Stimulated activated CD8-positive, alpha-beta memory T cell treated with anti-CD3 and anti-CD28 coated beads, Interleukin-4, amount 100 ng/mL, for 4 hours (primary cell): ENCODE measurements at places on chromosomes 3 and 15.

- no peak for DNase-seq
Observed at GRCh38 chr15:89851673-89852341, 37.2 kb upstream of the ANPEP start.

- DNase-seq, result no peak
Observed at GRCh38 chr3:119891944-119892721, 110.2 kb downstream of the NR1I2 start.

GRCh38 chr15:35926007-35926380 lies 380.0 kb upstream of the DPH6 start:
- no peak for DNase-seq

DNA sequence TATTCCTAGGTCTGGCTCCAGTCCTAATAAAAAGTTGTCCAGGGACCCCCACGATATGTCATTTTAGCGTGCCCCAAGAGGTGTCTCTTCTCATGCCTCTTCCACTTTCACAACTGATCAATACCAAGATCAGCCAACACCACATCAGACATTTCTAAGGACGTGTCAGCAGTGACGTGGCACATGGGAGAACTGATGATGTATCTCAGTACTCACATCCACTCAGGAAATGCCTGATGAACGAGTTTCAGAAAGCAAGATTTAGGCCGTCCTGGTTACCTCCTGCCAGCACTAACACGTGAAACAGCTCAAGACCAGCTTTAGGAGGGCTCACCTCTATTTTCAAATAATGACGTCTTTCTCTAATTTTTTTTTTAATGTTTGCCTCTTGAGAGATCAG lies 19.6 kb downstream of the VGLL4 start:
- peak; percentile 13 for DNase-seq

DNA sequence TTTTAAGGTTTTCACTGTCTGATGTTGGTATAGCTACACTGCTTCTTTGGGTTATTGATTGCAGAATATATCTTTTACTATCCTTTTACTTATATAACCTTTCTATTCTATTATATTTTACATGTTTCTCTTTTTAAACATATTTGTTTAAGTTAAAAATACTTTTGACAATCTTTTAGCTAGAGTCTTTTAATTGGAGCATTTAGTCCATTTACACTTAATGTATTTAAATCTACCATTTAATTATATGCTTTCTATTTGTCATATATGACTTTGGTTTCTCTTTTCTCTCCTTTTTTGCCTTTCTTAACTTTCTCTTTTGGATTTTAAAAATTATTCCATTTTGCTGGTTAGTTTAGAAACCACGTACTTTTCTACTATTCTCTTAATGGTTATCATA lies 53.7 kb upstream of the PRR23C start:
- no peak for DNase-seq

DNA sequence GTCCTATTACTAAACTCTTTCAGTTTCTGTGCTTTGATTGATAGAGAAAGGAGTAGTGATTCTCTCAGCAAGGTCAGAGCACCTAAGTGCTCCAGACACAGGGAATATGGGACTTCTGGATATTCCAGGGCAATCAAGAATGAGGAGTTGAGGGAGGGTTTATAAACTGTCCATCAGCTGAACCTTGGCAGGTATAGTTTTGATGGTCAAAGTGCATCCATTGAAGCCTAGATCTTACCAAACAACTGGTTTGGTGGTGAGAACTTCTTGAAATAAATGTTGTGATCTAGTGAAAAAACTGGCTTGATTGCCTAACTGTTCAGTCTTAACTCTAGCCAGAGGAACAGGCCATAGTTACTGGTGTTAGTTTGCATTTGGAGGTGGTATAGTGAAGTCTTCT lies 207.0 kb upstream of the ONECUT1 start:
- no peak for DNase-seq

- no peak for DNase-seq
Observed at GRCh38 chr3:111639316-111639715, 44.2 kb upstream of the ZBED2 start.

DNA sequence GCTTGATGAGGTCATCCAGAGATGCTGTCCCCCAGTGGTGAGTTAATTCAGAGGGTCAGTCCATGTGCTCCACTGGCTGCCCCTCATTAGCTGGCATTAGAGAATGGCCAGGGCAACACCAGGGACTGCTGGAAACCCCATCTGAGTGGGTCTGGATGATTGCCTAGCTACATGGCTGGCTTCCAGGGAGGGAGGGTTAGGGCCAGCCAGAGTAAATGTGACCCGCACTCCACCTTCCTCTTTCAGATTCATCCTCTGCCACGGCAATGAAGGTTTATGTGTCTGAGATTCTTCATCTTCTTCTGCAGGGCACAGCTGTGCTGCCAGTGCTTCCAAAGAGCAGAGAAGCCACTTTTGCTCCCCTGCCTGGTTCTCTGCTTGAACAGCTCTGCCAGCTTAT lies 391.9 kb downstream of the OCA2 start:
- no peak for DNase-seq

DNA sequence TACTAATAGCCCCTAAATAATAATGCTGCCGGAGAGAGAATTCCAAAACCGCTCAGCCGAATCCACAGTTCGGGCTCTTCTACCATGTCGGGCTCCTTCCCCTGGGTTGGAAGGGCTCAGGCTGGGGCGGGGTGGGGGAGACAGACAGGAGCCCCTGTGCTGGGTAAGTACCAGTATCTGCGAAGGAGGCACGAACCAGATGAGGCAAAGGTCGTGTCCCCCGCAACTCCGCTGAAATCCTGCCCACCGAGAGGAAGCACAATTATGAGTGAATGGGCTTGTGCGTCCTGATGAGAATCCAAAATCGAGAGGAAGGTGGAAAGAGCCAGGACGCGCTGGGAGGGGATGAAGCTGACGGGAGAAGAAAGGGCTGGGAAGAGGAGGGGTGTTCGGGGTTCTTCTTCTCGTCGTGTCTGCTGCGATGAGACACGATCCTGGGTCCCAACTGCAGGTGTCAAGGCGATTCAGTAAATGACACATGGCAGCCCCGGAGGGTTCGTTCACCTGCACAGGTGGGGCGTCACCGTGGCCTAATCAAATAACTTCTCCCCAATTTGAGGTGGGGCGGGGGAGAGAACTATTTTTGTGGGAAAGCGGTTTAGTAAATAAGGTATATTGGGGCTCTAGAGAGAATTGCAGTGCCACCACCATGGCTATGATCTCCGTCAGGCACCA lies 707 bp upstream of the FAM81A start:
- DNase-seq, result no peak

GRCh38 chr3:142275856-142276255 lies 50.5 kb upstream of the GK5 start:
- no peak for DNase-seq

- no peak for DNase-seq
Observed at GRCh38 chr15:27088584-27089232, 117.7 kb downstream of the GABRG3 start.

DNA sequence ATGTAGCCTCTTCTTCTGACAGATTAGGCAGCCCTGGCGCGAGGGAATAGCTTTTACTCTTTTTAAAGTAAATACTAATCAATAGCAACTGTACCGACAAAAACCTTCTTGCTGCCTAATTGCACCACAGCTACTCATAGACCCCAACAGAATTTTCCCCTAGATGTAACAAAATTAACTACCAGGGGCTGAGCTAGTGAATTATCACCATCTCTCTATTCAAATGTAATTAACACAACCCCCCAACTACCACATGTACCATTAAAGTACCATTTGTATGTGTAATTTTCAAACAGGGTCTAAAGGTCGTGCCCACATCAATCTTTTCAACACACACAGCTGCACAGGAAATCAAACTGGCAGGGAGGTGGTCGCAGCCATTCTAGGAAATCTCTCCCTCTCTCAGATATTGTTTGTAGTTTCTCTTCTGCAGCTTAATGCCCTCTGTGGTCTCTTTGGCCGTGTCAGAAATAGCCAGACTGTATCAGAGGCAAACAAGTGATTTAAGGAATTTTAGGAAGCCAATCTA lies 322.9 kb downstream of the RORA start:
- no peak for DNase-seq

DNA sequence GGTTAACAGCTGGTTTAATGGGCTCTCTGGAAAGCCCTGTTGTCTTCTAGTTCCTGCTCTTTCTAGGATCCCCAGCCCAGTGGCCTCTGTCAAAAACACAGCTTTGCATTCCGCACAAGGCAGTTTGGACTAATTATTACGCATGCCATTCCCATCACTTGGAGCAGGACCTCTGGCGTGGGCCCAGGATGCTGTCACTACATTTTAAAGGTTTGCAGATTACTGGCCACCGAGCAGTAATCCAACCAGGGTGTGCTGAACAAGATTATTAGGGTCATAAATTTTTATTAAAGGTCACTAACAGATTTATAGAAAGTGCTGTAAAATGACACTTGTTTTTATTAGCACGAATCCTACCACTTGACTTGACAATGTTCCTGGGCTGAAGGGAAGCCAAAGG lies 143.6 kb upstream of the SLC6A11 start:
- no peak for DNase-seq

- no peak for DNase-seq
Observed at GRCh38 chr15:32096213-32096612, 65.9 kb downstream of the CHRNA7 start.

DNA sequence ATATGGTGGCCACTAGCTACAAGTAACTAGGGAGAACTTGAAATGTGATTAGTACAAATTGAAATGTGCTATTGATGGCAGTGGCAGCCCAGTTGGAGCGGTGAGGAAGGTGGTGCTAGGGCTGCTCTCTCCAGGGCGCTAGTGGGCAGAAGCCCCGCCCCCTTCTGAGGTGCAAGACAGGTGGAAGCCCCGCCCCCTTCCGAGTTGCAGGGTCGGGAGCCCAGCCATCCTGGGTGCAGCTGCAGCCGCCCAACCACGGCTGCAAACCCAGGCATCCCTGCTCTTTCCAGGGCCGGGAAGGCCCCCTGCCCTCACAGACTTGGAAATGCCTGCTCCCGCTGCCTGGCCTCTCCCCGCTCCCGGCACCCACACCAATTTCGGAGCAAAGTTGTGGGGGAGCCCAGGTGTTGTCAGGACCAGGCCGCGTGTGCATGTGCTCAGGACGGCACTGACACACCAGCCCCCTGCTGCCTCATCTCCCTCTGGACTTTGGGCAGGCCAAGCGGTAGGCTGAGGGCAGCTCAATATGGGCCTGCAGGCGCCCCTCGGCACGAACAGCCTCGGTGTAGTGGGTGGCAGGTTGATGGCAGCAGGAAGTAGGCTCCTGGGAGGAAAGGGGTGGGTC lies 10.0 kb downstream of the ATR start:
- DNase-seq, result no peak

DNA sequence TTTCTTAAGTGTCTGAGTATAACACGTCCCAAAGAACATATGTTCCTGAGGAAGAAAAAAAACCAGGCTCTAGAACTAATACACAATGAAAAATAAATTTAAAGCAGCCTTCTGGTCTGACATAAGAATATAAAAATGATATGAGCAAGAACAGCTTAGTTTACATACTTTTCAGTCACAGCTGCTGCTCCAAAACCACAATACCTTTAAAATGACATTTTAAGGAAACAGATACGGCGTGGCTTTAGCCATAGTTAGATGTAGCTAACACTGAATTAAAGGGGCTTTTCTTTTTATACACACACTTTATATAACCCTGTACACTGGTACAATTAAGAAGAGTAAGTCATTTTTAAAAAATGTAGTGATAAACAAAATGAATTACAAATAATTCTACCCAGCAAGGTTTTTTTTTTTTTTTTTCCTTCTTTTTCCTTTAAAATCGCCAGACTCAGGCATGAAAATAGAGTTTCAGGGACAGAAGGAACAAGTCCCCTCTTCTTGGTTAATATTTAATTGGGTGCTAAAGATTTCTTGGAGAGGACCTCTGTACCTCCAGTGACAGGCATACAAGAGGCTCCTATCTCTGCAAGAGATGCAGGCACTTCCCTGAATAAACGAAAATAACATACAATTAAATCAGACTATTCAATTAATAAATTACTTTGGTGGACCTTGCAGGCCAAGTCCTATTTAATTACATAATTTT lies 265.6 kb downstream of the FOXP1 start:
- DNase-seq, result no peak

- DNase-seq, result no peak
Observed at GRCh38 chr3:123285479-123285878, 83.7 kb downstream of the SEC22A start.
